Brain microvascular endothelial cell (primary cell): ENCODE measurements at places on chromosomes 2 and 18.
A peak's percentile ranks its signal among the peaks of the same experiment; 100 is the strongest.

DNA sequence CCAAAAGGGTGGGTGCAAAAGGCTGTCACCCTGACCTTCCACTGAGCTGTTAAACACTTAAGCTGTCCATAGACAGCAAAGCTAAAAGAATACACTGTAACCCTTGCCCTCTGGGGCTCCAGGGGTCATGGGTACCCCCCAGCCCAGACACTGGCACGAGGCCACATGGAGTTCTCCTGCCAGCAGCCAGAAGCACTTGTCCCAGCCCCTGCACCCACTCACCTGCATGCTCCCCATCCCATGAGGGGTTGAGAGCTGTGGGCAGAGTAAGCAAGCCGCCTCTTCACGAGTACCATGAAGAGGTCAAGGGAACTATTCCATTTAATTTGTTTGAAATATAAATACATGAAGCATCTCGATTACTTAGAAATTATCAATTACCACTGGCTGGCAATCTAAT is 867.1 kb upstream of the ZEB2 start:
- DNase-seq = no peak

GRCh38 chr2:205556841-205557539 is 125.3 kb upstream of the NRP2 start:
- no peak for DNase-seq

GRCh38 chr2:224650815-224651439 is 65.2 kb downstream of the CCDC195 start:
- peak; percentile 29 for DNase-seq

DNA sequence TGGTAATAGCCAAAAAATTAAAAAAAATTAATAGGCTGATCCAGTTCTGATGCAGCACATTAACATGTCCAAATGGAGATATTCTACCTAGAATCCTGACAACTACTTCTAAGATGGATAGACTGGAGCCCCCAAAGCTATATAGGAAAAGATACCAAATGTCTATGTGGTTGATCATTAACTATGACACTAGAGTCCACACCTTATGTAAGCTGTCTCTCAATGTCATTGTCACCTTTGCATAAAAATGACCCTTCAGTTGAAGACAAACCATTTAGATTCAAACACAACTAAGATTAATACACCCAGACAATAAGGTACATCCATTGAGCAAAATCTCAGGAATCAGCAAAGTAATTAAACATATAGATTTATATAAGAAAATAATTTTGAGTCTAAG is 14.6 kb downstream of the ZNF396 start:
- DNase-seq = no peak

DNA sequence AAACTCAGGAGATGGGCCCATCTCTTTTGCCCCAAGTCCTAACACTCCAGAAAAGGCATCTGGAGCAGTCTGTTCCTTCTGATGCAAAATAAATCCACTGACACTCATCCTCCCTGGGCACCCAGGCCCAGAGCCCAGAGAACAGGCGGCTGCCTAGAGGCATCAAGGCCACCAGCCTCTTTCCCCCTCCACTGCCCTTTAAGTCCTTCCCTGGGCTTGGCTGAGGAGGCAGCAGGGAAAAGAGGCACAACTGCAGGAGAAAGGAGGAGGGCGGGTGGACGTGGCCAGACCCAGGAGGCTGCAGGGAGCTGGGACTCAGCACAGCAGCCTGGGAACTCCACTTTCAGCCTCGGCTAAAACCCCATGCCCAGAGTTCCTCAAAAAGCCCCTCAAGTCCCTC is 99.7 kb upstream of the ID2 start:
- DNase-seq = no peak

DNA sequence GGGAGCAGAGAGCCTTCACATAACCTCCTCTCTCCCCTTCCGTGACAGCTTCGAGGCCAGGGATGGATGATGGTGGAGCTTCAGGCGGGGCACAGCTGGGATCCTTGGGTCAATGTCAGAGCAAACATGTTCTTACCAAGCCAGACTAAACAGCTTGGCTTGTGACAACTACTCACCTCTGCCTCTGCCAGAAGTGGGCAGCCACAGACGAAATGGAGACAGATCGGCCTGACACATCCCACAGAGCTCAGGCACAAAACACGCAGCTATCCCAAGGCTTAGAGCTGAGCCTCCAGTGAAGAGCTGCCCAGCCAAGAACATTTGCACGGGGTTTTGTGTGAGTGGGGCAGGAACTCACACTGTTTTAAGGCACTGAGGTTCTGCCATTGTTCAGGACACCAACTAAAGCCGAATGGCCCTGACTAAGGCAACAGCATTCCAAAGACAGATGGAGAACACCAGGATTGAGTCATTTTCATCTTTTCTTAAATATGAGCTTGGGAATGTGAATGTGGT is 12.8 kb downstream of the PXDN start:
- no peak for DNase-seq

- DNase-seq = peak; percentile 11
Observed at GRCh38 chr2:201465524-201465971, 14.0 kb downstream of the STRADB start.

DNA sequence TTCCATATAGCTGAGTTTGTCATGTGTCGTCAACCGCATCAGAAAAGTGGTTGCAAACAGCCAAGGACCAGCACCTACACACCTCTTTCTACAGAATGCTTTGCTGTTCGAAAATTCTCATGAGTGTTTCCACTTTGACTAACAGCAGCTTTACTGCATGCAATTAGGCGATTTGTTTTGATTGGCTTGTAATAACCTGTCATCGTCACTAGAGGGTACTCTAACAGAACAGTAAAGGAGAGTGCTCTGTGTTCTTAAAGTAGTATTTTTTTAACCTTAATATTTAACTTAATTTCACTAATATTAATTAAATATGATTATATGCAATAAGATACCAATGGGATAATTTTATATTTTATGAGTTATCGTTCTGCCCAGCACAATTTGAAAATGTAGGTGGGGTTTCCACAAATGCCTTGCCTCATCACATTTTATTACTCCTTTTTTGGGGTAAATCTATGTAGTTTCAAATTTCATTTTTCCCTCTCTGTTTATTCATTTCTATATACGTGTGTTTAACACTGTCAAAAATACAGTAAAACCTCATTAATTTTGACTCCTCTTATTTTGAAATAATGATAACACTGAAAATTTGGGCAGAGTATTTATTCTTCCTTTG is 502.2 kb downstream of the NRXN1 start:
- DNase-seq = peak; percentile 33
